A549 treated with RU486 at 1 μM for 4 hours (cell line): ENCODE measurements at places on chromosomes 2 and 18. TPM values are rescaled to one million over a fixed set of nuclear protein-coding genes. Genes with fewer than 3 reads are reported as not detected.

The CNTNAP5 gene
- not detected in 5 replicates for total RNA-seq

The CDKL4 gene
- total RNA-seq, result not detected in 5 replicates

The HEATR5B gene
- 4.6 to 7.0 TPM (median 6.7 TPM) in 5 replicates for total RNA-seq

The EVA1A gene
- 12.3 to 18.2 TPM (median 14.5 TPM) in 5 replicates for total RNA-seq

The CFC1 gene
- not detected in 5 replicates for total RNA-seq
